ENCODE measurements at places on chromosomes 12 and 14.

DNA sequence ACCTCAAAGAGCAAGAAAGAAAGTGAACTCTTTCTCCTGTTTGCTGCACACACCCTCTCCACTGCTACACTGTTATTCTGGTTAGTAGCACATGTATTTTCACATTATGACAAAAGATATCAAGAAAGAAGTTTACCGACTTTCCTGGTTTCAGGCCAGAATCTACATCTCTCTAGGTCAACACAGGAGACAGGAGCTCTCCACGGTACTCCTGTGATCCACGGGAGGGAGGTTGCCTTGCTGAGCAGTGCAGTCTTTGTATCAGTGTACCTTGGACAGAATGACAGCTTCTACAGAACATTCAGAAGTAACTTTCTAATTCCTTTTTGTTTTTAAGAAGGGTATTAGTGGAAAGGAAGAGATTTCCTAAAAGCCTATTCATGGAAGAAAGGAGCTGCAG, 805.6 kb downstream of the NRXN3 start:
- no peak for DNase-seq

GRCh38 chr14:68744613-68745012, 48.3 kb downstream of the ZFP36L1 start:
- no peak for DNase-seq

DNA sequence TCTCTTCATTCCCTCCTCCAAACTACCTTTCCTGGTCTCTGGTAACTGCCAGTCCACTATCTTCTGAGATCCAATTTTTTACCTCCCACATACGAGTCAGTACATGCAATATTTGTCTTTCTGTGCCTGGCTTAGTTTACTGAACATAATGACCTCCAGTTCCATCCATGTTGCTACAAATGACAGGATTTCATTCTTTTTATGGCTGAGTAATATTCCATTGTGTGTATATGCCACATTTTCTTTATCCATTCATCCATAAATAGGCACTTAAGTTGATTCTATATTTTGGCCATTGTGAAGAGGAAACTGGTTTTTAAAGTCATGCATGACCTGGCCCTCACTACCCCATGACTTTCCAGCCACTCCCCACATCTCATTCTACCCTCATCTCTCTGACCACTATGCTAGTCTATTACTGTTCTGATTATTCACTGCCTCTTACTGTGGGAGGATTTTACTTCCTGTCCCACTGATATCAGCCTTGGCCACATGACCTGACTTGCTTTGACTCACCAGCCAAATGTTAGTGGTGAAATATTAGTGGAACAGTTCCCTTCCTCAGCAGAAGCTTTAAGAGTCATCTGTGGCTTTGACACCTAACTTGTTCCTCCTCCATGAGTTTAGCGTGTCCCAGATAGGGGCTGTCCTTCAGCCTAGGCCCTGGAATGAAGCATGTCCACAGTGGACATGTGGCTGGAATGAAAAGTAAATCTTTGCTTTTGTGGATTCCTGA, 52.2 kb downstream of the GOLGA5 start:
- DNase-seq: no peak

DNA sequence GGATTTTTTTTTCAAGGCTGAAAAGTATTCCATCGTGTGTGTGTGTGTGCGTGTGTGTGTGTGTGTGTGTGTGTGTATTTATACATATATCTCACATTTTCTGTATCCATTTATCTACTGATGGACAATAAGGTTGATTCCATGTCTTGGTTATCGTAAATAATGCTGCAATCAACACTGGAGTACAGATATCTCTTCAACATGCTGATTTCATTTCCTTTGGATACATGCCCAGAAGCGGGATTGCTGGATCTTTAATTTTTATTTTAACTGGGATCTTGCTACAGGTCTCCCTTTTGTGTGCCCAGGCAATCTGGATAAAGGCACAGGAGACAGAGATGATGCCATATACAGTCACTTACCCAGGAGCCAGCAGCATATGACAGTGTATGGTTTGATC, 338.1 kb downstream of the SOX5 start:
- no peak for DNase-seq

DNA sequence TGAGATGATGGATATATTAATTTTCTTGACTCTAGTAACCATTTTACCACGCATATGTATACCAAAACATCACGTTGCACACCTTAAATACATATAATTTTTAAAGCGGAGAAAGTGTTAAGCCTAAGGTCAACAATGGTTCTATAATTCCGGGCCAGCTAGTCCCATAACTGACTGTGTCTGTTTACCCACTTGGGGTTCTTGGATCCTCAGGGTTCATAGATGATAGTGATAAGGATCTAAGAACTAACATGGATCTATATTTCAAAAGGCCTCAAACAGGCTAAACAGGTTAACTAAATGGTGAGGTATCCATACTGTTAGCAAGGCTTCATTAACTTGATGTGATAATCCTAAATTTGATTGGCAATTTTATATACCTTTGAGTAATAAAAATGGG, 9.8 kb downstream of the SLC38A1 start:
- no peak for DNase-seq

- no peak for DNase-seq
Measured at GRCh38 chr14:99789581-99789980, 3.6 kb upstream of the EML1 start.

GRCh38 chr14:62125793-62126192, 363.6 kb downstream of the SNAPC1 start:
- DNase-seq: no peak

- no peak for DNase-seq
Measured at GRCh38 chr12:131449027-131449426, 261.9 kb upstream of the SFSWAP start.

GRCh38 chr14:34324363-34324795, 137.7 kb downstream of the SPTSSA start:
- DNase-seq: peak; percentile 7

DNA sequence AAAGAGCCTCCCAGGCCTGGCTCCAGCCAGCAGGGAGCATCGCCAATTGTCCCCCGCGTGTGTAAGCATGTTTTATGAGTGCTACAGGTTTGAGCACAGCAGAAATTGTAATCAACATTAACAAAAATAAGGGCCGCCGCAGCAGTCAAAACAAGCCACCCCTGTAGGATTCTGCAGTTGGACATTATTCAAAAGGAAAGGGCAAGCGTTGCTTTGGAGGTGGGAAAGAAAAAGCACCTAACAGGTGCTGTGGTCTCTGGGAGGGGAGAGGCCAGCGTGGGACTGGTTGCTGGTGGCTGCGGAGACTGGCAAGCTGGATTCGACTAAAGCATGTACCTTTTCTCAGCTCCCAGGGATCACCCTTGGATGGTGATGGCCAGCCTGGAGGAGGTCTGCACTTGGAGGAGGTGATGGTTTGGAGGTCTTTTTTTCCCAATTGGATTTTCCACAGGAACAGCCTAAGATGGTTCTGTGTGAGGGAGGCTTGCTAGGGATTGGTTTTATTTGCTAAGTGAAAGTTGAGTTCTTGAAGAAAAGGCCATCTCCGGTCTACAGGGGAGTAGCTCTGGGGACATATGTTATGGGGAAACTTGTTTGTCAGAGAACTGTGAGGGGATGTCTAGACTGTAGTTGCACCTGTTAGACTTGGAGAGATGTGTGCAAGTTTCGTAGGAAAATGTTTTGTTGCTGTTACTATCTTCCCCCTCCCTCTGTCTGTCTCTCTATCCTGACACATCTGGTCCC, 2.0 kb downstream of the DYRK2 start:
- no peak for DNase-seq

- no peak for DNase-seq
Measured at GRCh38 chr14:101721111-101721510, 40.4 kb upstream of the PPP2R5C start.

DNA sequence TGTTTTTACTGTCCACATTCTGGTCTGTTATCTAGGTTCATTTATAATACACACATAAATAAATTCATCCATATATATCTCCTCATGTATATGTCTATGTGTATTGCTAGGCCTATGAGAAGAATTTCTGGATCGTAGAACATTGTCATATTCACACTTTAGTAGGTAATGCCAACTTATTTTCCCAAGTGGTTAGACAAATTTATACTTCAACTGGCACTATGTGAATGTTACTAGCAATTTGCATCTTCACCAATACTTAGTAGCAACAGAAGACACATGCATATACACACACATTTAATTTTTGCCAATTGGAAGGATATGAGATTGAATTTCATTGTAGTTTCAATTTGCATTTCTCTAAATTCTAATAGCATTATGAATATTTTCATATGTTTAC, 365.1 kb downstream of the FSCB start:
- DNase-seq: no peak

DNA sequence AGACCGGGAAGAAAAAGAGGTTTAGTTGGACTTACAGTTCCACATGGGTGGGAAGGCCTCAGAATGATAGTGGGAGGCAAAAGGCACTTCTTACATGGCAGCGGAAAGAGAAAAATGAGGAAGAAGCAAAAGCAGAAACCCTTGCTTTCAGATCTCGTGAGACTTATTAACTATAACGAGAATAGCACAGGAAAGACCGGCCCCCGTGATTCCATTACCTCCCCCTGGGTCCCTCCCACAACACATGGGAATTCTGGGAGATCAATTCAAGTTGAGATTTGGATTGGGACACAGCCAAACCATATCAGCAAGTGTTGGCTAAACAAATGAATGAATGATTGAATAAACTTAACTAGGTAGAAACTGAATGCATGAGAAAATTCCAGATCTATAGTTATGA, 85.3 kb upstream of the PARP11 start:
- no peak for DNase-seq

- DNase-seq: no peak
Measured at GRCh38 chr12:130429656-130430505, 92.2 kb downstream of the PIWIL1 start.

DNA sequence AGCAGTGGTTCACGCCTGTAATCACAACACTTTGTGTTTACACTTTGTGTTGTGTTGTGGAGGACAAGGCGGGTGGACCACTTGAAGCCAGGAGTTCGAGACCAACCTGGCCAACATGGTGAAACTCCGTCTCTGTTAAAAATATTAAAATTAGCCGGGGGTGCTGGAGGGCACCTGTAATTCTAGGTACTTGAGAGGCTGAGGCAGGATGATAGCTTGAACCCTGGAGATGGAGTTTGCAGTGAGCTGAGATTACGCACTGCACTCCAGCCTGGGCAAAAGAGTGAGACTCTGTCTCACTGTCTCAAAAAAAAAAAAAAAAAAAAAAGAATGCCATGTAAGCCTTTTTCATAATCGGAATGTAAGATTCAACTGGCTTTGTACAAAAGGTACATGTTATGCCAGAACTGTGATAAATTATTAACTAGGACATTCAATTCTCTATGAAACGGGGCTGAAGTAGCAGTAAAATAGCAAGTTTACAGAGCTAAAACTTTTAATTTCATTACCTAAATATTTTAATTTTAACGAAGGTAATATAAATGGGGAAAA, 13.9 kb upstream of the PITPNM2 start:
- no peak for DNase-seq

- DNase-seq: no peak
Measured at GRCh38 chr12:102465762-102466560, 14.4 kb downstream of the IGF1 start.

DNA sequence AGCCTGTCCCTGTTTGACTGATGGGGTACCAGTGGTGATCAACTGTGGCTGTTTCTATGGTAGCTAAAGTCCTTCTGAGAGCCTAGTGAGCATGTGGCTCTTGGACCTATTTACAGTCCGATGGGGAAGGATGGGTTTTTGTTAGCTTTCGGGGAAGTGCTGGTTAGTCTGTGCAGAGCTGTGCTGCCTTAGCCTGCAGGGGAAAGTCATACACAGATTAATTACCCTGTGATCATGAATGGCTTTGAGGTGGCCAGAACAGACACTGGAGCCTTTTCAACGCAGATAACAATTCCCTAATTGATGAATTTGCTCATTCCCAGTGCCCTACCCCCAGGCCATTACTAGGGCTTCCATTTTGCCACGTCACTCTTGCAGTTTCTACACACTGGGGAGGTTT, 99.7 kb downstream of the WSCD2 start:
- no peak for DNase-seq

- DNase-seq: no peak
Measured at GRCh38 chr12:94304566-94305061, 155.1 kb downstream of the CEP83 start.

DNA sequence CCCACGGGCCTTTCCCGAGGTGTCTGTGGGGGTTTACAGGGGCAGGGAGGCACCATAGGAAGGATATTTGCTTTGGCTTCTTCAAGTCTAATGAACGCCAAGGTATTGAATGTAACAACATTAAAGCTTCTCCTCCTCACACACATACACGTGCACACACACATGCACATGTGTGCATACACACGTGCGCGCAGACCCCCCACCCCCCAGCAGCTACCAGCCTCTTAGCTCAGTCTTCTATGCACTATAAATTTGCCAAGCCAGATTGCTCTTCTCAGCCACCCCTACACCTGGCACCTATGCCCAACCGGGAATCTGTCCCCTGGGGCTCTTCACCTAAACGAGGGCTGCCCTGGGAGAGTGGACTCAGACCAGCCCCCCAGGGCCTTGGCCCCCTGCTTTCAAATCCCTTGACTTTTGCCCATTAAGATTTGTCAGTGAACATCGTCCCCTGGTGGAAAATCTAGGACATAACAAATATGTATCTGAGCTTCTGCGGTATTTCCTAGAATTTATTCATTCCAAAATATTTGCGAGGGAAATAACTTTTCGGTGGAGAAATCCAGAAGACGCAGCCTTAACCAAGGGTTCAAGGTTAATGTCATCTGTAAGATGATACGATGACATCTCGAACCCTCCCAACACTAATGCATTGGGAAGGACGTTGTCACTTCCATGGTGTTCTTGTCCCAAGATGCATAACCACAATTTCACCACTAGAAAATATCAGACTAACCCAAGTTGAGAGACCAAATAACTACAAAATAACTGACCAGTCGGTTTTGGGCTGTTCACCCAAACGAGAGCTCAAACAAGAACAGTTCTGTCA, 330.4 kb downstream of the MED13L start:
- DNase-seq: no peak

- no peak for DNase-seq
Measured at GRCh38 chr12:49708851-49709250, 1.6 kb upstream of the FMNL3 start.

GRCh38 chr14:58467575-58467974, 40.1 kb downstream of the KIAA0586 start:
- DNase-seq: no peak

DNA sequence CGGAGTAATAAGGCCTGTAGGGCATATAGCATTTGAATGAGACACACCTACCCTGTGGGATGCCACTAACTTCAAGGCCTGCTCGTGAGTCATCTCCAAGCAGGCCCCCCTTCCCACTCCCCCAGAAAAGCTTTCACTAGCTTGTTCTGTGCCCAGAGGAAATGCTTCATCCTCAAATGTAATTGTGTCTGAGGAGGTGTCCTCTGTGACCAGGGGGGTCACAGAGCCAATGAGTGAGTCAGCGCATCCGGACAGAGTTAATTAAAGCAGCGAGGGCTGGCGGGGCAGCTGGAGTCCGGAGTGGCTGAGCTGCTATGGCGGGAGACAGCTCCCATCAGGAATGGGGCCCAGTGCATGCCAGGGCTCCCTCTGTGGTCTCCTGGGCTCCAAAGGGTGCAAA, 27.0 kb upstream of the ESRRB start:
- DNase-seq: no peak

GRCh38 chr12:51922762-51923505, 15.6 kb downstream of the ACVRL1 start:
- no peak for DNase-seq

GRCh38 chr12:3107071-3107583, 29.9 kb downstream of the TSPAN9 start:
- no peak for DNase-seq
